ENCODE measurements at places on chromosomes 1 and 21. TPM values are rescaled to one million over a fixed set of nuclear protein-coding genes. Genes with fewer than 3 reads are reported as not detected.

DNA sequence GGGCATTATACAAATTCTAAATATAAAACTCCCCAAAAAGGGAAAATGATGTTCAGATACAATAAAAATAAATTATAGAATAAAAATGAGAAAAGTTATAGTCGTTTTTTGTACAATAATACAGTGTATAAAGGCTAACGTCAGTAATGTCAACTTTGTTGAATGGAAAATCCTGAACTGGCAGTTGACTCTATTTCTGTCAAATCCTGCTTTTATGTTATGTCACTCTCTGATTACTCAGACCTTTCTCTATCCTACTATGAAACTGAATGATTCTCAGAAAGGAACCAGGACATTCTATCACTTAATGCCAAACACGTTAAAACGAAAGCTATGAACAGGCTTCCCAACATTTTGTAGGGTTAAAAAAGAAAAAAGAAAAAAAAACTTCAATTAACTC, 636.4 kb downstream of the USP25 start:
- H3K4me3 ChIP-seq, result no peak overlapping the region
- DNase-seq, result no peak
- no peaks in the 10 kb centered on the region for H3K36me3 ChIP-seq
- peaks cover 1% of the 10 kb centered on the region for H3K27me3 ChIP-seq
- no peak overlapping the region for H3K27ac ChIP-seq

GRCh38 chr1:88204111-88204510, 480.0 kb upstream of the PKN2 start:
- peaks cover 9% of the 10 kb centered on the region for H3K27me3 ChIP-seq
- no peaks in the 10 kb centered on the region for H3K4me1 ChIP-seq
- H3K27ac ChIP-seq, result no peak overlapping the region

DNA sequence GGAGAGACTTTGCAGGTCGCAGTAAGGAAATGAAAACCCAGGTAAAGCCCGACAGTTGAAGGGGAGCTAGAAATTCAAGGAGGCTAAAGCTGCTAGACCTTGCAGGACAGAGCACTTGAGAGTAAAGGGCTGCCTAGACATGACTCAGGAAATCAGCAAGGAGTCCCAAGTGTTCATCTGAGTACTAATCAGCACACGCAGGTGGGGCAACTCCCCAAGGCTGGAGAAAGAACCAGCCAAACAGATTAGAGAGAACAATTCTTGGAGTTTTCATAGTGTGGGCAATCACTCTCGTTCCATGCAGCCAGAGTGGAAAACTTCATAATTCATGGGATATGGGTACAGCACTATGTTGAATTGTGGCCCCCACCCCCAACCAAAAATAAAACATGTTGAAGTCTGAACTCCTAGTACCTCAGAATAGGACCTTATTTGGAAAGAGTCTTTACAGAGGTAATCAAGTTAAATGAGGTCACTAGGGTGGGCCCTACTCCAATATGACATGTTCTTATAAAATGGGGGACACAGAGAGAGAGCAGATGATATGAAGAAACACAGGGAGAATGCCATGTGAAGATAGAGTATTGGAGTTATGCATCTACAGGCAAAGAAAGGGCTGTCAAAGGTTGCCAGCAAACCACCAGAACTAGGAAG, 28.0 kb downstream of the SYDE2 start:
- no peak for DNase-seq
- peaks cover 24% of the 10 kb centered on the region for H3K36me3 ChIP-seq
- H3K27ac ChIP-seq, result no peak overlapping the region
- H3K27me3 ChIP-seq, result no peaks in the 10 kb centered on the region

DNA sequence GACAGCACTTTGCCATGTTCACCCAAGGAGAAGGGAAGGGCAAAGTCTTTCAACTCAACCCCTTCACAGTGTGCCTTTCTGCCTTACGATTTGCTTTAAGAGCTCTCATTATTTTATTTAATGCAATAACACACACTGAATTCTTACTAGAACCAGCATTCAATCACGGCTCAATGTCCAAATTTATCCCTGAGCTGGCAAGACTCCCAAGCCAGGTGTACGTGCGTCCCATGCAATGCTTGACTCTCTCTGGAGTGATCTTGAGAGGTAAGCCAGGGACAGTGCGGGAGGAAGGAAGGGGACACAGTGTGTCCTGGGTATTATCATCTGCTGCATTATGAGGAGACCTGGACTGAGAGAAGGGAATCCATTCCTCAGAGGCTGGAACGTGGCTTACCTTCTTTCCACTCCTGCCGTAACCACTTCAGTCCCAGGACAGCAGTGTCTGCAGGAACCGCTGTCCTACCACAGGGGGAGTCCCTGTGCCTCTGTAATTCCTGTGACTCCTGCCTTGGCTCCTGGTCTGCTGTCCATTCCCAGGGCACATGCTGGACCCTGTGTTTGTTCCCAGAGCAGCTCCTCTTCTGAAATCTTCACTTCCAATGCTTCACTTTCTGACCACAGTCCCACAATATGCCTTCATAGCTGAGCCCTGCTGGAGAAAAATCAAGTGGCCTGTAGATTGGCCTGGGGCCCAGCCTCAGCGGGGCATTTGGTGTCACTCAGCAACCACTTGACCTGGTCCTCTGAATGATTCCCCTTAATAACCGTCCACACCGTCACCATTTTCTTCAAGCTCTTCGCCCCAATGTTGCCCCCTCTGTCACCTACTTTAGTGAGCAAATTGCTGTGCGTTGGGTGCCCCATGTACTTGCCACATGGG, 28.6 kb upstream of the STUM start:
- no peak for DNase-seq
- no peak overlapping the region for H3K4me3 ChIP-seq
- no peaks in the 10 kb centered on the region for H3K4me1 ChIP-seq
- H3K27ac ChIP-seq, result no peak overlapping the region

DNA sequence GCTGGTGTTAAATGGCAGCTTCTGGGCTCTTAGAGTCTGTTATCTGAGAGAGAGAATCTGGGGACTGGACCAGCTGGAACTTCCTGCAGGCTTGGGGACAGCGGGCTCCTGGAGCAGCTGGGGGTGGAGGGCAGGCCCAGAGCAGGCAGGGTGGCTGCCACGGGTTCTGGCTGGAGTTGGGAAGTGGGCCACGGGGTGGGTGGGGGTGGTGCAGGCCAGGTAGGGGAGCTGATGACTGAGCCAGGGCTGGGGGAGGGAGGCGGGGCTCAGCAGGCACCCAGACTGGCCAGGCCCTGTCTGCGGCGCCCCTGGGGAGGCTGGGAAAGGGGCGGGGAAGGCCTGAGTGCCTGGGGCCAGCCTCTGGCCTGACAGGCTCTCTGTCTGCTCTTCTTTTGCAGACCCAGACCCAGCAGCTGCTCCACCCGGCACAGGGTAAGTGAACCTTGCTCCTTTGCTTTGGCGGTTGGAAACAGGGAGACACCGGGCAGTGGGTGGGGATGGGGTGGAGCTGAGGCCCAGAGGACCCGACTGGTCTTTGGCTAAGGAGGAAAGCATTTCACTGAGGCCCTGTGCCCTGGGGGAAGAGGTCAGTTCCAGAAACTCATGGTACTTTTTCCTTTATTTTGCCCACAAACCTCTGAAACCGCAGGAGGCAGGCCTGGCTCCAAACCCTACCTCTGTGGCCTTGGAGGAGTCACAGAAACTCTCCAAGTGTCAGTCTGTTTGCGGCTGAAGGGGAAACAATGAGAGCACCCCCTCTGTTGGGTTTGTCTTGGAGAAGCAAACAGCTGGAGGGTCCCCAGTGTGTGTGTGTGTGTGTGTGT, 48.8 kb downstream of the ARHGEF10L start:
- peaks cover 2% of the 10 kb centered on the region for H3K27me3 ChIP-seq
- no peak overlapping the region for H3K27ac ChIP-seq
- H3K36me3 ChIP-seq, result no peaks in the 10 kb centered on the region
- no peak for DNase-seq

DNA sequence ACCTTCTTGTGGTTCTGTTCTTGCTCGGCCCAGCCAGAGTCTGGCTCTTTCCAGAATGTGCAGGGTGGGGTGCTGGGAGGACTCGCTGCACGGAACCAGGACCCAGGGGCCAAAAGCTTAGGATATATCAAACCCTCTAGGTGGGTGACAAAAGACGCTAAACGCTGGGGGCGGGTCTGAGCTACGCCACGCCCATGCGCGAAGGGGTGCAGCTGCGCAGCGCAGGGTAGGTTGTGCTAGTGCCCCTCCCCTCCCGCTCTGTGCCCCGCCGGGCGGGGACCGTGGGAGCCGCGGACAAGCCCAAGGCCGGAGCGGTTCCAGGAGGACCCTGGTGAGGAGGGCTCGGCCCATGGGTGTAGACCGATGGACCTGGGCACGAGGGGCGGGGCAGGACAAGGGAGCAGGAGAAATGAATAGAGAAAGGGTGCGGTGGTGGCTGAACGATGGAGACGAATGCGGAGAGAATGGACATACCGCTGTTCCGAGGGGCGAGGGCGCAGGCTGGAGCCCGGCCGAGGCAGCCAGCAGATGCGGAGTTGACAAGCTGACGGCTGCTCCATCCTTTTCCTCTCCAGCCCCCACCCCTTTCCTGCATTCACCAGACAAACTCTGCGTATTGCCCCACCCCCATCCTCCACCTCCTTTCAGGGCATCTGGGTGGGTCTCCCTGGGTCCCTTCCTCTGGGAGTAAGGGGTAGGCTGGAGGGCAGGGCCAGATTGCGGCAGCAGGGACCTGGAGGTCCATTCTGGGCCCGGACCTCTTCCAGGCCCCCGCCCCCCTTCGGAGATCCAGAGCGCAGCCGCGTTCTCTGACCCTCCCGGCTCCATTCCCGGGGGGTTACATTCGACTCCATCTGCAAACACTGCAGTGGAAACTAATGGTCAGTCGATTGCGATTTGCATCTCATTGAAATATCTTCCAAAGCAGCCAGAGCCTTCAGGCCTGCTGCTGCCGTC, at the start of gene RUSC1:
RUSC1 (plus strand) TSS at position 234 of the 957 bp plus-strand sequence. CDS start 880 bp downstream, outside the sequence.
- H3K27ac ChIP-seq, result peak within 1 kb of the TSS; percentile 8
- H3K36me3 ChIP-seq, result peaks cover 17% of the 10 kb centered on the region
- peaks cover 43% of the 10 kb centered on the region for H3K4me1 ChIP-seq
- H3K4me3 ChIP-seq, result peak within 1 kb of the TSS; percentile 66
- peak; percentile 84 for DNase-seq
- H3K27me3 ChIP-seq, result no peaks in the 10 kb centered on the region

The S100A12 gene
- total RNA-seq, result not detected

- no peak overlapping the region for H3K27ac ChIP-seq
- no peaks in the 10 kb centered on the region for H3K36me3 ChIP-seq
- H3K27me3 ChIP-seq, result peaks cover 28% of the 10 kb centered on the region
- H3K4me1 ChIP-seq, result no peaks in the 10 kb centered on the region
- DNase-seq, result no peak
Measured at GRCh38 chr21:41344146-41344545, 17.7 kb upstream of the MX2 start.

DNA sequence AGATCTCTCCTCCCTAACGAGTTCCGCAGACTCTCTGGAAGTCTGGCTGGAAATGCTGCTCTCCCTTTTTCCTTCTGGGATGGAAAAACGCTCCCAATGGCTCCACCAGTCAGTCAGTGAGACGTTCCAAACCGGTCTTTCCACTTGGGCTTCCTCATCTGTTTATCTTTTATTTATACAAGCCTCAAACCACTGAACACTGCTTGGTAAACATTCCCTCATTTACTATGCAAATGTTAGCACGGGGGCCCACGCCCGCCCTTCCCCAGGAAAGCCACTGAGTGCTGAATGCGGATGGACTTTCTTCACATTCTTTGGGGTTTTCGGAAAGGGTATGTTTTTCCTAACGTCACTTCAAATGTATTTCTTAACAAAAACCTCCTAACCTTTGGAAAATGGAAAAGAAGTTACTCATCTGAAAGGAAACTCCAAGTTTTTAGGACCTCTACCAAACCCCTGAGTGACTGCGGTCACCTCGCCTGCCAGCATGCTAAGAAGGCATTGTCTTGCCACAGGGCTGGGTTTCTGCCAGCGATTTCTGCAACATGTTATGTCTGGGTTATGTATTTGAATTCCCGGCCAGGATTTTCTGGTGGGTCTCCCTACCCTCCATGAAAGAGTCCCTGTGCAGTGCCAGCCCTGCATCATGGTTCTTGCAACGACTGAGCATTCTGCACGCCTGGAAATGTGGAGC, 14.0 kb upstream of the UMODL1 start:
- H3K4me3 ChIP-seq, result no peak overlapping the region
- H3K27me3 ChIP-seq, result peaks cover 2% of the 10 kb centered on the region
- no peak overlapping the region for H3K27ac ChIP-seq
- H3K36me3 ChIP-seq, result no peaks in the 10 kb centered on the region
- peaks cover 18% of the 10 kb centered on the region for H3K4me1 ChIP-seq

The KIF14 gene
- total RNA-seq, result 20.3 TPM

- no peaks in the 10 kb centered on the region for H3K27me3 ChIP-seq
- DNase-seq, result no peak
- peaks cover 10% of the 10 kb centered on the region for H3K36me3 ChIP-seq
Measured at GRCh38 chr1:119040906-119041305, 52.8 kb upstream of the TBX15 start.

DNA sequence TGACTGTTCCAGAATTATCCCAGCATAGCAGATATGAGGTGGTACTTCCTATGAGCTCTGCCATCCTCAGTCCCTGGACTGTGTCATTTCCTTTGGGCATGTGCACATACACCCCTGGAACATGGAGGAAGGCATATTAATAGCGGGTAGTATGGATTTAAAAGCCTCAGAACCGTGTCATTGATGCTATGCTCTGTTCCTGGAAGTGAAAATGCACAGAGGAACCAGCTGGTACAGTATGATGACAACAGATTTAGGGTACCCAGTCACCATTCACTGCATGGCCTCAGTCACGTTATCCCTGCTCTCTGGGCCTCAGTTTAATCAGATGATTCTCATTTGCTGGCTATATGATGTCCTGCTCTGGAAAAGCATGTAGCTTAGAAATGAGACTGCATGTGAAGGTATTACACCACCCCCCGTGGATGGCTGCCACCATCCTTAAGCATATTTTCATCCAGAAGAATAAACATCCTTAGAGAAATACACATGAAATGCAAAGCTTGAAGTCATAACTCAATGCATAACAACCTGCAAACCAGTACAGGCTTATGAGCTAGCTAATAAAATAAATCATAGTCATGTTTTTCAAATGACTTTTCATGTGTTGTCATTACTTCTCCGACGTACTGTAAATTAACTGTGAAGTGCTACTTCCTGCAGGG, 37.8 kb downstream of the SETD4 start:
- H3K4me3 ChIP-seq, result no peak overlapping the region
- no peak for DNase-seq
- H3K4me1 ChIP-seq, result no peaks in the 10 kb centered on the region
- no peaks in the 10 kb centered on the region for H3K27me3 ChIP-seq
- no peaks in the 10 kb centered on the region for H3K36me3 ChIP-seq

- no peak for DNase-seq
- peaks cover 39% of the 10 kb centered on the region for H3K27me3 ChIP-seq
- H3K4me3 ChIP-seq, result no peak overlapping the region
- H3K36me3 ChIP-seq, result no peaks in the 10 kb centered on the region
- H3K27ac ChIP-seq, result no peak overlapping the region
- H3K4me1 ChIP-seq, result no peaks in the 10 kb centered on the region
Measured at GRCh38 chr1:25054526-25055323, 124.6 kb upstream of the RUNX3 start.

- H3K27me3 ChIP-seq, result peaks cover 9% of the 10 kb centered on the region
- no peaks in the 10 kb centered on the region for H3K36me3 ChIP-seq
- no peaks in the 10 kb centered on the region for H3K4me1 ChIP-seq
- no peak for DNase-seq
- H3K27ac ChIP-seq, result no peak overlapping the region
- no peak overlapping the region for H3K4me3 ChIP-seq
Measured at GRCh38 chr1:68107771-68108170, 57.3 kb upstream of the DIRAS3 start.

- peaks cover 6% of the 10 kb centered on the region for H3K27me3 ChIP-seq
- H3K36me3 ChIP-seq, result peaks cover 2% of the 10 kb centered on the region
Measured at GRCh38 chr1:212675675-212676074, 24.0 kb downstream of the BATF3 start.

Data from activated naive CD8-positive, alpha-beta T cell treated with anti-CD3 and anti-CD28 coated beads, Interleukin-2, amount 10 ng/mL, durations not matched to agents 7 days and 5 days (primary cell).